Activated T-cell treated with anti-CD3 and anti-CD28 coated beads, Interleukin-2, amount 50 U/mL, for 72 hours (primary cell): ENCODE measurements at places on chromosomes 2 and 18. TPM values are rescaled to one million over a fixed set of nuclear protein-coding genes. Genes with fewer than 3 reads are reported as not detected.

- no peaks in the 10 kb centered on the region for H3K36me3 ChIP-seq
- H3K4me3 ChIP-seq = no peak overlapping the region
- no peak for DNase-seq
- H3K27ac ChIP-seq = no peak overlapping the region
- H3K4me1 ChIP-seq = no peaks in the 10 kb centered on the region
Measured at GRCh38 chr2:66452214-66452613, 17.3 kb downstream of the MEIS1 start.

Gene RELCH
- total RNA-seq = 21.8 TPM

Gene ANKRD30B
- total RNA-seq = not detected

GRCh38 chr2:60998628-60999545 lies 18.6 kb upstream of the PEX13 start:
- DNase-seq = no peak
- no peaks in the 10 kb centered on the region for H3K27me3 ChIP-seq
- H3K27ac ChIP-seq = no peak overlapping the region
- H3K4me3 ChIP-seq = no peak overlapping the region
- H3K4me1 ChIP-seq = no peaks in the 10 kb centered on the region

- no peak overlapping the region for H3K4me3 ChIP-seq
- no peak overlapping the region for H3K27ac ChIP-seq
- H3K4me1 ChIP-seq = no peaks in the 10 kb centered on the region
- H3K36me3 ChIP-seq = no peaks in the 10 kb centered on the region
Measured at GRCh38 chr2:35819033-35819432, 536.5 kb upstream of the CRIM1 start.

Gene DLX2
- 0.24 TPM for total RNA-seq

GRCh38 chr2:16738361-16739225 lies 73.0 kb upstream of the CYRIA start:
- H3K4me3 ChIP-seq = no peak overlapping the region
- H3K36me3 ChIP-seq = no peaks in the 10 kb centered on the region
- peaks cover 56% of the 10 kb centered on the region for H3K27me3 ChIP-seq
- no peak overlapping the region for H3K27ac ChIP-seq

Gene CD302
- 0.88 TPM for total RNA-seq

Gene LYPD1
- not detected for total RNA-seq

DNA sequence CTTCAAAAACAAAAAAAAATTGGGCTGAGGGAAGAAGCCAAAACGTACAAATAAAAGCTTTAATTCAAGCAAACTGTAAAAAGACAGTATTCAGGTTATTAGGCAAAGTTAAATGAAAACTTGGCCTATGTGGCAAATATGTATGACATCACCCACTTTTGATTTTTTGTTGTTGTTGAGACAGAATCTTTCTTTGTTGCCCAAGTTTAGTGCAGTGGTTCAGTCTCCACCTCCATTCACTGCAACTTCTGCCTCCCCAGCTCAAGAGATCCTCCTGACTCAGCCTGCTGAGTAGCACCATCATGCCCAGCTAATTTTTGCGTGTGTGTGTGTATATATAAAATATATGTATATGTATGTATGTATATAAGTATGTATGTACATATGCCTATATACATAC lies 440.4 kb upstream of the NRXN1 start:
- H3K27me3 ChIP-seq = no peaks in the 10 kb centered on the region
- no peaks in the 10 kb centered on the region for H3K36me3 ChIP-seq
- H3K4me1 ChIP-seq = no peaks in the 10 kb centered on the region
- no peak overlapping the region for H3K4me3 ChIP-seq

Gene STAT1
- 441 TPM for total RNA-seq

Gene UGT1A10
- total RNA-seq = not detected

DNA sequence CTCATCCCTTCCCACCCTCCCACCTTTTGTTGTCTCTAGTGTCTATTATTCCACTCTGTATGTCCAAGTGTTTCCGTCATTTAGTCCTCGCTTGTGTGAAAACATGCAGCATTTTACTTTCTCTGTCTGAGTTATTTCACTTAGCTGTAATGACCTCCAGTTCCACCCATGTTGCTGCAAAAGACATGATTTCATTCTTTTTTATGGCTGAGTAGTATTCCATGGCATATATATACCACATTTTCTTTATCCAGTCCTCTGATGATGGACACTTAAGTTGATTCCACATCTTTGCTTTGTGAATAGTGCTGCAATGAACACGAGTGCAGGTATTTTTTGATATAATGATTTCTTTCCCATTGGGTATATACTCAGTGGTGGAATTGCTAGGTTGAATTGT lies 296.7 kb downstream of the MBD5 start:
- peaks cover 7% of the 10 kb centered on the region for H3K4me1 ChIP-seq
- no peak overlapping the region for H3K4me3 ChIP-seq
- DNase-seq = no peak
- no peaks in the 10 kb centered on the region for H3K36me3 ChIP-seq

DNA sequence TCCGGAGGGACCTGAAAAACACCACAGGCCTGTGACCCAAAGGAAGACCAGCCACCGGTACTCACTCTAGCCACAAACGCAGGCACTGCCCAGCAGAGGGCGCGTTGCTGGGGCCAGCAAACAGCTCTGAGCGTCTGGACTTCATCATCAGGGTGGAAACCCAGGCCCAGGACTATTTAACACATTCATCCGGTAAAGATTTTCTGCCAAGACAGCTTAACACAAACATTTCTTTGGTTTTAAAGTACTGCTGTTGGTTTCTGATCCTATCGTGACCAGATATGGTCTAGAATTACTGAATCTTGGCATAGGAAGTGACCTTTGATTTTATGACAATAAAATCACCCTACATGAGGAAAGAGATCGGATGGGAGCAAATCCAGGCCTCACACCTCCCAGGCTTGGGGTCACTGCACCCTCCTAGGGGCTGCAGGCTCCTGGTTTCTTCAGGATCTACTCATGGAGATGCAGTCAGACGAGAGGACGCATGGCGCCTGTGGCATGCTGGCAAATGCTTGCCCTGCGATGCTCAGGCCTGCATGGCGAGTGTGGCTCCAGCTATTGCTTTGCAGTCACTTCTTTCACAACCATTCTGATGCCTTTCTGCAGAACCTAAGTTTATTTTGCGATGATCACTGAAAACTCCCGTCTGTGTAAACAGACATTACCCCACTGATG lies 130.4 kb downstream of the COL4A4 start:
- H3K36me3 ChIP-seq = no peaks in the 10 kb centered on the region
- no peak overlapping the region for H3K4me3 ChIP-seq
- peaks cover 39% of the 10 kb centered on the region for H3K27me3 ChIP-seq
- no peak overlapping the region for H3K27ac ChIP-seq
- DNase-seq = peak; percentile 31
- H3K4me1 ChIP-seq = no peaks in the 10 kb centered on the region

GRCh38 chr2:47015206-47015605 lies 99.6 kb upstream of the MCFD2 start:
- H3K27me3 ChIP-seq = no peaks in the 10 kb centered on the region
- H3K4me1 ChIP-seq = no peaks in the 10 kb centered on the region
- DNase-seq = no peak
- peaks cover 29% of the 10 kb centered on the region for H3K36me3 ChIP-seq

Gene REG3G
- total RNA-seq = not detected

DNA sequence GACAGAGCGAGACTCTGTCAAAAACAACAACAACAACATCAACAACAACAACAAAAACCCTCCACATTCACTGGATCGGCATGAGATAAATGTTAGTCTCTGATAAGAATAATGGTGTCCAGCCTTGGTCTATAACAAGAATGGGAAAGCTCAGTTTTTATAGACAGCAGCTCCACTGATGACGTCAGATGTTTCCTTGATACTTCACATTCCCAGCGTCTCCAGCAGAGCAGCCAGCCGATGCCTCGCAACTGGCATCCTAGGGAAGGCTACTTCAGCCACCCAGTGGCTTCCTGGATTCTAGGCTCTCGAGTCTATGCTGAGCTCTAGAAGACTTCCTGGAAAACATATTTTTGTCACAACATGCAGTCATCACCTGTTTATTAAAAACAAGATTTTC lies 271.4 kb upstream of the SMIM21 start:
- H3K27me3 ChIP-seq = no peaks in the 10 kb centered on the region
- H3K27ac ChIP-seq = no peak overlapping the region
- no peaks in the 10 kb centered on the region for H3K36me3 ChIP-seq
- H3K4me1 ChIP-seq = no peaks in the 10 kb centered on the region
- H3K4me3 ChIP-seq = no peak overlapping the region

Gene APCDD1
- not detected for total RNA-seq

DNA sequence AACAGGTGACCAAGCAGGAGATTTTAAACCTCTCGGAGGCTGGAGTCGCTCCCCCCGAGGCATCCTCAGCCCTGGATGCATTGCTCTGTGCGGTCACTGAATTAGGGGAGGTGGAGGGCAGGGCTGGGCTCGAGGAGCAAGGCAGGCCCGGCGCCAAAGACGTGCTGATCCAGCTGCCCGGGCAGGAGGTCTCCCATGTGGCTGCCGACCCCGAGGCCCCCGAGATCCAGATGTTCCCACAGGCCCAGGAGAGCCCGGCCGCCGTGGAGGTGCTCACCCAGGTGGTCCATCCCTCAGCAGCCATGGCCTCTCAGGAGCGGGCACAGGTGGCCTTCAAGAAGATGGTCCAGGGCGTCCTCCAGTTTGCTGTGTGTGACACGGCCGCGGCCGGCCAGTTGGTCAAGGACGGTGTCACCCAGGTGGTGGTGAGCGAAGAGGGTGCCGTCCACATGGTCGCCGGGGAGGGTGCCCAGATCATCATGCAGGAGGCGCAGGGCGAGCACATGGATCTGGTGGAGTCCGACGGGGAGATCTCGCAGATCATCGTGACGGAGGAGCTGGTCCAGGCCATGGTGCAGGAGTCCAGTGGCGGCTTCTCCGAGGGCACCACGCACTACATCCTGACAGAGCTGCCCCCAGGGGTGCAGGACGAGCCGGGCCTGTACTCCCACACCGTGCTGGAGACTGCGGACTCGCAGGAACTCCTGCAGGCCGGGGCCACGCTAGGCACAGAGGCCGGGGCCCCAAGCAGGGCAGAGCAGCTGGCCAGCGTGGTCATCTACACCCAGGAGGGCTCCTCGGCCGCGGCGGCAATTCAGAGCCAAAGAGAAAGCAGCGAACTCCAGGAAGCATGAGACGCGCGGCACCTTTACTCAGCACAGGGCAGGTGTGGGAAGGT lies 145.1 kb downstream of the PTGR3 start:
- no peaks in the 10 kb centered on the region for H3K4me1 ChIP-seq
- no peaks in the 10 kb centered on the region for H3K27me3 ChIP-seq
- no peak overlapping the region for H3K27ac ChIP-seq
- H3K36me3 ChIP-seq = peaks cover 6% of the 10 kb centered on the region
- no peak for DNase-seq

DNA sequence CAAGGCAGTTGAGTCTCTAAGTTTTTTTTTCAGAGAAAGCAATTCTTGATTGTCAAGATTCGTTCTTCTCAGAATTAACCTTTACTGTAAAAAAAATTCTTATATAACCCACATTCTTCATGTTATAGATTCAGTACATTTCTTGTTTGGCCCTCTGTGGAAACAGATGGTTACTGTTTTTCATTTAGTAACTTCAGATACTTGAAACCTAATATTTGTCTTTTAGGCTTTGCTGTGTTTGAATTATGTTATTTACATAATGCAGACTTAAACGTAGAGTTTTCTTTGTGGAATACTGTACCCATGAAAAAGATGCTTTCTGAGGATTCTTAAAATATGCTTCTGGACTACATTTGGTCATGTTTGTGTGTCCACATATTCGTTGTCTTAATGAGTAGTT lies 48.2 kb downstream of the EML4 start:
- no peak for DNase-seq
- H3K4me1 ChIP-seq = peaks cover 45% of the 10 kb centered on the region
- no peaks in the 10 kb centered on the region for H3K27me3 ChIP-seq
- no peak overlapping the region for H3K4me3 ChIP-seq
- H3K27ac ChIP-seq = peak overlapping the region; percentile 83
- no peaks in the 10 kb centered on the region for H3K36me3 ChIP-seq

DNA sequence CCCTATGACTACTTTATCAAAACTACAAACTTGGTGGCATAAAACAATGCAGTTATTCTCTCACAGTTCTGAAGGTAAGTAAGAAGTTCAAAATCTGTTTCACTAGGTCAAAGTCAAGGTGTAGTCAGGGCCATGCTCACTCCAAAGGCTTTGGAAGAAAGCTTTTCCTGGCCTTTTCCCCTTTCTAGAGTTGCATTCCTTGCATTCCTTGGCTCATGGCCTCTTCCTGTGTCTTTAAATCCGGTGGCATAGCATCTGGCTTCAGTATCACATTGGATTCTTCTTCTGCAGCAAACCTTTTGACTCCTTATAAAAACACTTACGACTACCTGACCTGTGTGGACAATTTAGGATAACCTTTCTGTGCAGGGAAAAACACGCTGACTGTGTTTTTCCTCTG lies 543.5 kb upstream of the HNMT start:
- no peaks in the 10 kb centered on the region for H3K36me3 ChIP-seq
- no peak for DNase-seq
- H3K27ac ChIP-seq = no peak overlapping the region

- H3K27me3 ChIP-seq = no peaks in the 10 kb centered on the region
- no peaks in the 10 kb centered on the region for H3K36me3 ChIP-seq
- peaks cover 9% of the 10 kb centered on the region for H3K4me1 ChIP-seq
- no peak for DNase-seq
Measured at GRCh38 chr2:60447943-60448342, 105.5 kb downstream of the BCL11A start.
